Effector CD4-positive, alpha-beta T cell (primary cell): ENCODE measurements at places on chromosomes 2 and 18.

DNA sequence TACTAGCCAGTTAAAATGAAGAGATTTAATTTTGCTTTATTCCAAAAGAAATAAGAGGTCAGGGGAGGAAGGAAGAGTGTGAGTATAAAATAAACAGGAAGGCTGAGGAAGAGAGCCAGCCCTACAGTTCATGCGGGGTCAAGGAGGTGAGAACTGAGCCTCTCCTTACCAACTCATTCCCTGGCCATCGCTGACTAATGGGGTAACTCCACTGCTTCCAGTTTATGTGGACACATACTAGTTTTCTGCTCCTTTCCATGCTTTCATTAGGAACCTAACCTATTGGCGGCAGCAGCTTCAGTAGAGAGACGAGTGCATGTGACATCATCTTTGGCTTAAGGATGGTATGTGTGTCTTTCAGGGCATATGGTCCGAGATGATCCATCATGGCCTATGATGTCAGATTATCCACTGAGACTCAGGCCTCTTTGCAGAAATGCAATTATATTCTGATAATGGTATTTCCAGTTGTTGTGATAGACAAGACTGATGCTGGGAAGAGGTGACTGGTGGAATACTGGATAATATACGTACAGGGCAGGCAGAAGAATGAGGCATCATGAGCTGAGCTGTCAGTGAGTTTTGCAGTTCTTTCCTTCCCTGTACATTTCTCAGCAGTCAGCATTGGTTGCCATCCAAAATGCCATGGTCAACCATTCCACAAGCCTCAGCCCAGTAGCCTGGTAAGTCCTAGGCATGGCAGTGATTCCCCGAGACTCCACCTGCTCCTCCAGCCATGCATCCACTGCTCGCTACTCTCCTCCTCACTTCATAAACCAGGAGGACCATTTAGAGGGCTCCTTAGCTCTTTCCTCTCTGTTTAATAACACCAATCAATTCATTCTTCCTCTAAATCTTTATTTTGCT is 184.6 kb upstream of the OSR1 start:
- no peak for DNase-seq

GRCh38 chr2:62705007-62705829 is at the start of gene EHBP1:
Gene EHBP1 (plus strand): TSS chr2:62705713. CDS start chr2:62707192, 1,479 bp downstream.
- DNase-seq, result peak; percentile 97

- DNase-seq, result no peak
These were observed 2.8 kb downstream of the ABCB6 start for GRCh38 chr2:219215871-219216534.

GRCh38 chr2:10267551-10268465 is 34.9 kb upstream of the HPCAL1 start:
- DNase-seq, result no peak

- peak; percentile 80 for DNase-seq
These were observed 102.2 kb upstream of the RAB6C start for GRCh38 chr2:129877289-129877741.

DNA sequence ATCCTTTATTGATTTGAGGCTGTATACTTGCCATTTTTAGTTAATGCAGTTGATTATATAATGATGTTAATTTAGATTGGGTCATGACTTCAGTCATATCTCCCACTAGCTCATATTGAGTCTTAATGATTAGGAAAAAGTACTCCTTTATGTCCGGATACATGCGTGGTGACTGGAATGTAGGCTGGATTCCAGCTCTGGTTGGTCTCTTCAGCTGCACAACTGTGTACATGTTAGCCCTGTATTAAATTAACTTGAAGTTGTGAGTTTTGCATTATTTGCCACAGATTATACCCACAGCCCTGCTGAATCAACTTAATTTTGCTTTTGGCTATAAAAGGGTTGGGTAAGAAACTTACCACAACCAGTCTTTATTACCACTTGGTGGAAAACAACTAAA is 22.5 kb downstream of the MOB4 start:
- DNase-seq, result no peak

- no peak for DNase-seq
These were observed 35.1 kb downstream of the NLRC4 start for GRCh38 chr2:32229635-32230034.

DNA sequence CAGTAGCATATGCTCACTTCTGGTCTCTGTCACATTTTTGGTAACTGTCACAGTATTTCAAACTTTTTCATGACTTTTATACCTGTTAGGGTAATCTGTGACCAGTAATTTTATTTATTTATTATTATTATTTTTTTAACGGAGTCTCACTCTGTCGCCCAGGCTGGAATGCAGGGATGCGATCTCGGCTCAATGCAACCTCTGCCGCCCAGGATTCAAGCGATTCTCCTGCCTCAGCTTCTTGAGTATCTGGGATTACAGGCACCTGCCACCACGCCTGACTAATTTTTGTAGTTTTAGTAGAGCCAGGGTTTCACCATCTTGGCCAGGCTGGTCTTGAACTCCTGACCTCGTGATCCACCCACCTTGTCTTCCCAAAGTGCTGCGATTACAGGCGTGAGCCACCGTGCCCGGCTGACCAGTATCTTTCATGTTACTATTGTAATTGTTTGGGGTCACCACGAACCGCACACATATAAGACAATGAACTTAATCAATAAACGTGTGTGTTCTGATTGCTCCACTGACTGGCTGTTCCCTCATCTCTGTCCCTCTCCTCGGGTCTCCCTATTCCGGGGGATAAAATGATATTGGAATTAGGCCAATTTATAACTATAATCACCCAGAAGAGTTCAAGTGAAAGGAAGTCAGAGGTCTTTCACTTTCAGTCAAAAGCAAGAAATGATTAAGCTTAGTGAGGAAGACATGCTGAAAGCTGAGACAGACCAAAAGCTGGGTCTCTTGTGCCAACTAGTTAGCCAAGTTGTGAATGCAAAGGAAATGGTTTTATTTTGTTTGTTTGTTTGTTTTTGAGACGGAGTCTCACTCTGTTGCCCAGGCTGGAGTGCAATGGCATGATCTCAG is 22.9 kb downstream of the TGIF1 start:
- no peak for DNase-seq

- DNase-seq, result no peak
These were observed 31.2 kb downstream of the C1D start for GRCh38 chr2:68031542-68032160.

DNA sequence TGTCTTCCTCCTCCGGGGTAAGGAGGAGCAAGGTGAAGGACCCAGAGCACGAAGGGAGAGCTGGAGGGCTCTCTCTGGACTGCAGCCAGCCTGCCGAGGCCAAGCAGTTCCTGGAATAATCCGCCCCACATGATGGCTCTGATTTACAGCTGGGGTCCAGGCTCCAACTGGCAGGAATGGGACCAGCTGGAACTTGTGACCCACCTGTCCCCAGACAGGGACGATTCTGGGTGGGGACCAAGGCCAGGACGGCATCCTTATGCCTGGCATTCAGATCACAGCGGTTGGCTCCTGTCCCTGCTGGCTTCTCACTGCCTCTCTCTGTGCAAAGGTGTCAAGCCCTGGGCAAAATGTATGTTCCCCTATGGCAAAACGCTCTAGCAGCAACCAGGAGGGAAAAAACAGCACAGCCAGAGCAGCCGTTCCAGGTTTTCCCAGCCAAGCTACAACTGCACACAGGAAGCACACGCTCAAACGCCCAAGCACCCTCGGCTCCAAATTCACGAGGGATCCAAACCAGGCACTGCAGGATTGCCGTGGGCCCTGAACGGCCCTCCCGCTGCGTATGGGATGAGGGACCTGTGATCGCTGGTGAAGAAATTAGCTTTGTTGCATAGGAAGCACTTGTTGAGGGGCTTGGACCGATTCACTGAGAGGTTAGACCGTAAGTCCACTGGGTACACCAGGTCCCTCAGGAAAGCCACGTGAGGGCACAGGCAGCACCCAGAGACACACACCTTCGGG is 35.8 kb downstream of the FAM178B start:
- DNase-seq, result no peak

GRCh38 chr2:182078988-182079602 is 93.4 kb downstream of the PPP1R1C start:
- no peak for DNase-seq

DNA sequence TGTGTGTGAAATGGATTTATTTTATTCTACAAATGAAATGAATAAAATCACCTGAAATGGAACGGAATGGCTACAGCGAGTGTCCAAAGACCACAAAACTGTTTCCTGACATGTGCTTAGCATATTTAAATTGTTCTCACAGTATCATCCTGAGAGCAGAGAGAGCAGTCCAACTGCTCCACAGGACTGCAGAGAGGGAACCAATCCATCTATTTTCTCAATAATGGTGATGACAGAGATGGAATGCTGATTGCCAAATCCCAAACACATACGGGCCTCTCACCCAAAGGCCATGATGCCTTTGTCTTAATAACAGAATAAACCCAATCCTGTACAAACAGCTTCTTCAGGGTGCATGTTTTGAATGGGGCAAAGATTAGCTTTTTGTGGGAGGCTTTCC is 41.1 kb downstream of the STAT1 start:
- no peak for DNase-seq

DNA sequence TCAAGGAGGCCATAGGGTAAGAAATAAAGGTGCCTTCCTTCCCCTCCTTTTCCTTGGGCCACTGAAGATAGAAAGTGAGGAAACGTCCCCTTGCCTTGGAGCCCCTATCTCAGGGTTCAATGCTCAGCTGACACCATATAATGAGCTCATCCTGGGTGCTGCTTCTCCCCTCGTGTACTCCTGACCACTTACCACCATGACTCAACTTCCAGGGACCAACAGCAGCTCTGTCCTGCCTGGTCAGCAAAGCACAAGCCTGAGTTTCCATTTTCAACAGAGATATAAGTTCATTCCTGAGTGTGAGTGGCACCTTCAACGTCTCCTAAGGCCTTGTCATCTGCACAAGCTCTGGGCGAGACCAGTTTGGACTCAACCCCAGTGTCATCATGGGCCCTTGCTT is 151.2 kb downstream of the CAPN13 start:
- no peak for DNase-seq

DNA sequence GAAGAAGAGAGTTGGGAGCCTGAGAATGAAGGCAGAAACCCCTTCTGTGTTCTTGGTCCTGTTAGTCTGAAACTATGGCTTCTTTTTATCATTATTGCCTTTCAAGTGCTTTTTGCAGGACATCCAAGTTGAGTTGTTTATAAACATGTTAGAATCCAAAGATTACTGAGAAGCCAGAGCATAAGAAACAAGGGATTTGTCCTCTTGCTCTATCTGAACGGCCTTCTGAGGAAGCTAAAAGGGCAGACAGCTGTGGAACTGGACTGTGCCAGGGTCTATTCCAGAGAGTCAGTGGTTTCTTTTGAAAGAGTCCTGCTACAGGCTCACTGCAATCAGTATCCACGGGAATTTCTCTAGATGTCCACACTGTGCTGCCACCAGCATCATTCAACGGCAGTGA is 86.6 kb downstream of the ARHGAP28 start:
- no peak for DNase-seq

DNA sequence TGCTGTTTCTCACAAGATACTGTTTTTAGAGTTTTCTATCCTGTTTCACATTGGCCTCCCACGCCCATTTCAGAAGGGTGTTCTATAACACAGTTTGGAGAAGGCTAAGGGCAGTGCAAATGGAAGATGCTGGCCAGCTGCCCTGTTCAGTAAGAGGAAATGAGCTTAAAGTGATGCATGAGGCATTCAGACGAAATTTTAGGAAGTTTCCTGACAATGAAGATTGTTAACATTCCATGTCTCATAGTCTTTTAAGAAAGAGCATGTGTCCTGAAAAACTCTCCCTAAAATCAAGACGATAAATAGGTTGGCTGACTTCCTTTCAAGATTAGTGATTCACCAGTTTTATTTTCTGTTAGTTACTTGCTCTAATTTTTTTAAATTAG is 484.2 kb upstream of the NRP2 start:
- DNase-seq, result no peak

DNA sequence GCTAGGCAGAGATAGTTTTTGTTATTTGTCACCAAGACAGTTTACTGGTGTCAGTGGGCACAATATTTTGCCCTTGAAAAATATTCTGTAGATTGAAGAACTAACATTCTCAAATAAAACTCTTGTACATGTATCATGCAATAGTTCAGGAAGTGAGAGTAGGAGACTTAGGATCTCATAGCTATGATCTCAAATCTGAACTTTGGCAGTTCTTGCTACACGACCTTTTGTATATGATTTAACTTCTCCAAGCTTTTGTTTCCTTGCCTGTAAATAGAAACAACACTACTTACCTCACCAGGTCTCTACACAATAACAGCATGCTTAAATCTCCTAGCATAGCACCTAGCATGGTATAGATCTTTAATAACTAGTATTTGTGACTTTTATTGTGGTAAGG is 219.9 kb downstream of the ICOS start:
- no peak for DNase-seq

- no peak for DNase-seq
These were observed 910.4 kb upstream of the GYPC start for GRCh38 chr2:125745514-125745913.
